NCI-H2171 (cell line): ENCODE measurements at places on chromosomes 4 and X.

DNA sequence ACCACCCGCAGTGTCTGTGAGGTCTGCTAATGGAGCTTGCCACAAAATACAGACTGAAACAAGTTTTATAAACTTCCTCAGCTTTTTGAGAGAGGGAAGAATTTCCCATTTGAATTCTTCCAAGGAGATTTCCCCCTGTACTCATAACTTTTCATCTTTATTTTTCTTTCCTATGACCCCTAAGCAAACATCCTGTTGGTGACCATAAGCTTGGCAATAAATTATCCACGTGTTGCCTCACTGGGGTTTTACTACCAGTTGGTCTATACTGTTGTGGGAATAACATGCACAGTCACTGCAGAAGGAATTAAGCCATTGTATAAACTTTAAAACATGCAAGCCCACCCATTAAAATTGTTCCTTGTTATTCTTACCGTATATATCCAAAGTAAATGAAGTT is 86.2 kb downstream of the SLC39A8 start:
- DNase-seq, result no peak

DNA sequence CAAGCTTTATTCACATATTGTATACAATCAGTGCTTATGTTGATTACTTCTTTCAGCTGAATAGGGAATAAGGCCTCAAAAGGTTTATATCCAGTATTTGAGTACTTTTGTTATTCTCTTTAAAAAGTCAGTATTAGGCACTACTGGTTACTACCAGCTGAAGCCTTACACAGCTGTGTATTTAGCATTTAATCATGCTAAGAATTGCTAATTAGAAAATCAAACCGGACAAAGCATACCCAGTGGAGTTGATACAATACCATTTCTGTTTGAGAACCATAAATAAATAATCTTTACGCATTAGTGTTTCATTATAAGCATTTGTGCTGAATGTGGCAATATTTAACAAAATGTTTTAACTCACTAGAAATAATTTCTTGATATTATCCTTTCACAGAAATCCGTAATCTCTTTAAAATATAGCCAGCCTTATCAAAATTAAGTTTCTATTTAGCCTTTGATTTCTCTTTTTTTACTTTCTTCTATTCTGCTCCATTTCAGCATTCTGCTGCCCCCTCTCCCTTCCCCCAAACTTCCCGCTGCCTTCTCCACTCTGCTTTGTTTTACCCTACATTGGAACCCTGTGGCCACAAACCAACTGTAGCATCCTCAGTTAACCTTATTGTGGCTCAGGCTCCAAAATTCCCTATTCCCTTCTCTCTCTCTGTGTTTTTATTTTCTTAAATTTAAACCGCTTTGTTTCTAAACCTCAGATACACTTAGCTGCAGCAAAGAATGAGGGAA is 37.8 kb downstream of the UGT8 start:
- DNase-seq, result no peak

- no peak for DNase-seq
These were observed 234.1 kb downstream of the STIM2 start for GRCh38 chr4:27094783-27095182.

GRCh38 chr4:13860126-13860525 is 232.6 kb upstream of the BOD1L1 start:
- no peak for DNase-seq

DNA sequence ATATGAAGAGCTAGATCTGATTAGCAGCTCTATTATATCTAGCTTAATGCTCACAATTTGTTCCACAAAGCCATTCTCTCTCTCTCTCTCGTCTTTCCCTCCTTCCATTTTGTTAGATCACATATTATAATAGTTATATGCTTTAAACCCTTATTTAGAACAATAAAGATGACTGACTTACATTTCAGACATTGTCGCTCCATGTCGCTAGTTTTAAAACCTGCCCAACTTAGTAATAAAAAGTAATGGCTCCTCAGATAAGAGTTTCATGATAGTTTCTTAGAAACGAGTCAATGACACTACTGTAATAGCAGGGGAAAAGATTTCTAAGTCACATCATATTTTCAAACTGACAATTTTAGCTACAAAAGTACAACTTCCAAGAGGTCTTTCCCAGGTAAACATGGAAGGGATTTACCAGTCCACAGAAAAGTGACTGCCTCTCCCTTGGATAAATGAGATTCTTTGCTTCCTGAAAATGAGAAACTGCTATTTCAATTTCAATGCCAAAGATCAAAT is 38.5 kb upstream of the YTHDC1 start:
- DNase-seq, result no peak

- DNase-seq, result no peak
These were observed 12.0 kb upstream of the NAT8L start for GRCh38 chr4:2047031-2047660.

- DNase-seq, result no peak
These were observed 41.7 kb downstream of the ATP8A1 start for GRCh38 chr4:42615131-42615763.

DNA sequence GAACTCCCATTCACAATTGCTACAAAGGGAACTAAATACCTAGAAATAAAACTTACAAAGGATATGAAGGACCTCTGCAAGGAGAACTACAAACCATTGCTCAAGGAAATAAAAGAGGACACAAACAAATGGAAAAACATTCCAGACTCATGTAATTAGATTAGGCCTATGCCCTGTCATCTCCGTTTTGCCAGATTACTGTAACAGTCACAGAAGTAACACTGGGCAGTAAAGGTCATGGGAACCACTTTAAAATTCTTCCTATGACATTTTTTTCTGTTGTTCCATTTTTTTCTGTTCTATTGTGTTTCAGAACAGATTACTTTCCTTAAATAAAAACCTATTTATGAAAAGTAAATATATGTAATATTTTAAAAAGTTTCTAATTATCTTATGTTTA is 199.4 kb upstream of the CENPE start:
- DNase-seq, result no peak

GRCh38 chr4:162699629-162700028 is 467.1 kb downstream of the NAF1 start:
- no peak for DNase-seq

DNA sequence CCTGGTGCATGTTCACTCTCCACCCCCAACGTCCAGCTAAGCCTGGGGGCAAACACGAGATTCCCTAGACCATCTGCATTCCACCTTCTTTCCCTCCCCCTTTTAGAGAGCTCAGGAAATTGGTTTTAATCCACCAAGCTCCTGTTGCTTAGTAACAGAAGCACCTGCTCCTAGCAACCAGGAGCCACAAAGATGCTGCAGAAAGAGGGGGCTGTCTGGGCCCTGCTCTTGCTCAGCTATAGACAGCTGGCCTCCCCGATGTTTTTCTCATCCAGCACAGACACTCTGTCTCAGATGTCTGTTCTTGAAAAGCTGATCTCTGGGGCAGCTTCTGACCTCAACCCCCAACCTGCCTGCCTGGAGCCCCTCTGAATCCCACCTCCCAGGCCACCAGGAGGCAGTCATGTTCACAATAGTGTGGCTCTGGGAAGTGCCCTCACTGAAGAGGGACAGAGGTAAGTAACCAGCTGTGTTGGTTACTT is 71.5 kb downstream of the SLC16A2 start:
- DNase-seq, result peak; percentile 43

GRCh38 chr4:4341861-4342650 is 44.8 kb upstream of the NSG1 start:
- DNase-seq, result no peak

GRCh38 chr4:75722417-75722816 is 2.0 kb upstream of the USO1 start:
- no peak for DNase-seq

DNA sequence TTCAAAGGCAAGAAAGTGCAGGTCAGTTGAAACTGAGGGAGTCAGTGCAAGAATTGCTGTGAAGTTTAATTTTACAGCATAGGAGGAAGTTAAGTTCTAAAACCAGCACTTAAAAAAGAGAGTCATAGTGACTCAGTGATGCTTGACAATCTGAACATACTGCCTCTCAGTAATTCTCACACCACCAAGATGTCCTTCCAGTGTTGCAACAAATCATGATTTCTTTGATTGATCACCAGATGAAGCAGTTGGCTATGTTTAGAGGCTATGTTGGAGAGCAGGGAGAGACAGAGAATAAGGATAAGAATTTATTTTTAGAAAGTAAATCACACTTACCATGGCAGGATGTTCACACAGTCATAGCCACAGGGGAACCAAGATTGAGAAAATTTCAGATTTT is 13.2 kb downstream of the TRIM2 start:
- DNase-seq, result no peak

DNA sequence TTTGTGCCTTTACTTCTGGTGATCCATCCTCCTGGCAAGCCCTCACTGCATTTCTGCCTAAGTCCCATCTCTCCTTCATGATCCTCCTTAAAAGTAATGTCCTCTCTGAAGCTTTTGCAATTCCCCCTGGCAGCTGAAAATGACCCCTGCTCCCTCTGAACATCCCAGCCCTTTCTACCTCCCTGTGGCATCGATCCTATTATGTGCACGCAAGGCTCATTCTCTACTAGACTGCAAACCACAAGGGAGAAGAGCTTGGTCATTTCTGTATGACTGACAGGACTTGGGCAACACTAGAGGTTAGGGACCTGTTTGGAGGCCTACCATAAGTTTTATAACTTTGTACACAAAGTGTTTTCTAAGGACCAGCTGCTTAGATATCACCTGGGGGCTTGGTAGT is 50.8 kb upstream of the RAP2C start:
- DNase-seq, result no peak

GRCh38 chr4:87228262-87228860 is 7.9 kb upstream of the KLHL8 start:
- no peak for DNase-seq

GRCh38 chr4:106032851-106033286 is 137.6 kb downstream of the NPNT start:
- DNase-seq, result no peak

- DNase-seq, result no peak
These were observed 165.6 kb downstream of the FRAS1 start for GRCh38 chr4:78222575-78223186.

- no peak for DNase-seq
These were observed 116.4 kb downstream of the ARX start for GRCh38 chrX:24899391-24899790.

DNA sequence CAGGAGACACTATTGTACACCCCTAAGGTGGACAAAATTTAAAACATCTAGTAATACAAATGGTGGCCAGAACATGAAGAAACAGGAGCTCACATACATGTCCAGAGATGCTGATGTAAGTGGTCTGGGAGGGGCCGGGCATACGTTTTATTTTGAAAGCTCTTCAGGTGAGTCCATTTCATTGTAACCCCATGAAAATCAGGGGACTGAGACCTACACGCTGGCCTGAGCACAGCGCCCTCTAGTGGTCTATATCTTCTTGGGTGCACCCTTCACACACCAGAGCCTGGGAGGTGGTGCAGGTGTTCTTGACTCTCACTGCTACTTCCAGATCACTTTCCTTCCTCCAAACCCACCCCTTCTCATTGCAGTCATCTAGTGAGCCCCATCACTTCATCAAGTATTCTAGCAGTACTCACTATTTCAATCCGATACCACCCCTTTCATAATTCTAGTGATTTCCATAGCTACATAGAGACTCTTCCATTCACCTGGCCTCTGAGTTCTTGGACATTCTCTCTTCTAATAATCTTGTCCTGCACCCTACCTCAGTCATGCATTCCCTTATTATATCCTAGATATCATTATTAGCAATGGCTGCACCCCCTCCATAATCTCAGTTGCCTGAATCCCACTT is 4.3 kb upstream of the TLR6 start:
- no peak for DNase-seq

GRCh38 chrX:38561951-38562719 is 793 bp downstream of the TSPAN7 start:
- DNase-seq, result peak; percentile 53

GRCh38 chr4:188363196-188363595 is 224.0 kb downstream of the TRIML1 start:
- DNase-seq, result no peak

DNA sequence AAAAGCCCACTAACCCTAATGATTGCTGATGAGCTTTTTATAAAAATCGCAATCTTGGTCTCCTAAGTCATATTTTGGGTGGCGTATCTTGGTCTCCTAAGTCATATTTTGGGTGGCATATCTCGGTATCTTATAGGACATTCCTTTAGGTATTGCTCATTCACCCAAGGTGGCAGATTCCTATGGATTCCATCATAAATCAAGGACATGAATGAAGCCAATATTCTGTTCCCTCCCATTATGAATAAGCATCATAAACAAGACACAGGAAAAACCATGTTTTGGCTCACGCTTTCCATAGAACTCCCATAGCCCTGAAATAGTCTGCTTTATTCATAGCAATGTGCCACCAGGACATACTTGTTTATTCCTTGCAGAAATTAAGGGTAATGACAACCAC is 95.0 kb upstream of the CD99 start:
- DNase-seq, result no peak

- DNase-seq, result no peak
These were observed 477.1 kb upstream of the GALNT7 start for GRCh38 chr4:172691552-172691951.

GRCh38 chr4:153207567-153207966 is 3.3 kb downstream of the TRIM2 start:
- no peak for DNase-seq

- no peak for DNase-seq
These were observed 54.7 kb downstream of the ANAPC10 start for GRCh38 chr4:145043306-145043705.

DNA sequence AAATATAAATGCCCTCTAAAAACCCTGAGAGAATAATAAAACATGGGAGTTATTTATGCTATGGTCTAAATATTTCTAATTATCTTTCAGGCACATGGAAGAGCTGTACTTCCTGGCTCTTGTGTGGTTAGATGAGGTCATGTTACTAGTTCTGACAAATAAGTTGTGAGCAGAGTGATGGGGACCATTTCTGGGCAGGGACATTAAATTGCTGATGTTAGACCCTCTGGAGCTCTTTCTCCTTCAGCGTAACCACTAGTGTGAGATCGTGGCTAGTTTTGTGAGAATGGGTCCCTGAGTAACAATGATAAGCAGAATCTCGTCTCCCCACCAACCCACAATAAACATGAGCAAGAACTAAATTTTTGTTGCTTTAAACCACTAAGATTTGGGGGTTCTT is 108.0 kb downstream of the MAML3 start:
- no peak for DNase-seq

DNA sequence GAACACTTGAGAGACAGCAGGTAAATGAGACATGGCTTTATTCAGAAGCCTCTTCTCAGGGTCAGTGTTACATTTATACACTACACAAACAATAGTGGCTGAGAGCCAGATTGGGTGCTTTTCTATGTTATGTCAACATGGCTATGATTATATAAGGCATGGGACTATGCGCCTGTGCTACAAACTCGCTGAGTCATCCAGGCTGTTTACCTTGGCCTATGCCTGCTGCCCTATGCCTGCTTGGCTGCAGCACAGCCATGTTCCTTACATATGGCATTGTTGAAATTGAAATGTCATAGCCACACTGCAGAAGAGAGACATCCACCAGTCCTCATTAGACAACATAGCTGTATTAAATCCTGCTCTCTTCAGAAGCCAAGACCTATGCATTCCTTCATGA is 236.3 kb upstream of the NWD2 start:
- no peak for DNase-seq

GRCh38 chrX:67953658-67954057 is 409.8 kb downstream of the AR start:
- DNase-seq, result no peak

- no peak for DNase-seq
These were observed 517.3 kb downstream of the TMA16 start for GRCh38 chr4:164011791-164012190.
